ENCODE measurements at places on chromosomes 7 and 10.

DNA sequence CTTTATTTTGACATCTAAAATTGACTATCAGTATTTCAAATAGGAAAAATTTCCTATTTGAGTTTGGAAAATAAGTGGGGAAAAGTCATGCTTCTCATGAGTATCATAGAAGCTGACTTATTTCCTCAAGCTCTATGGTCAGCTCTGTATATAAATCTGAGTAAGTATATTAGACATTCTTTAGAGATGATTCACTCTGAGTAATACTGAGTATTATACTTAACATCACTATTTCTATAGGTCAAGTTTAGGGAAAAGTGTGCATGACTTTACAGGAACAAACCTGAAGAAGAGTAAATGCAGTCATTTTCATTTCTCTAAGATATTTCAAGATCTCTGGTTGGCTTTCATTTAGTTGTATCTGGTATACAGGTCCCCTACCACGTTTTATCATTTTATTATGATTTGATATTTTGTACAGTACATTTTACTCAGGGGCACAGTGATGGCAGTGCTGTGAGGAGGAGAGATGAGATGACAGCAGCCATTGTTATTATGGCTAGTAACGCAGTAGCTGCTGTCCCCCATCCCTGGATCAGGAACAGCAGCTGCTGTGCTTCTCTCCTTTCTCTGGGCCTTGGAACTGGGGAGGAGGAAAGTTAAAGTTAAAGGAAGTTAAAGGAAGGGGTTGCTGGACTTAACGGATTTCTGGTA, 15.2 kb downstream of the SND1 start:
- no peak for DNase-seq

DNA sequence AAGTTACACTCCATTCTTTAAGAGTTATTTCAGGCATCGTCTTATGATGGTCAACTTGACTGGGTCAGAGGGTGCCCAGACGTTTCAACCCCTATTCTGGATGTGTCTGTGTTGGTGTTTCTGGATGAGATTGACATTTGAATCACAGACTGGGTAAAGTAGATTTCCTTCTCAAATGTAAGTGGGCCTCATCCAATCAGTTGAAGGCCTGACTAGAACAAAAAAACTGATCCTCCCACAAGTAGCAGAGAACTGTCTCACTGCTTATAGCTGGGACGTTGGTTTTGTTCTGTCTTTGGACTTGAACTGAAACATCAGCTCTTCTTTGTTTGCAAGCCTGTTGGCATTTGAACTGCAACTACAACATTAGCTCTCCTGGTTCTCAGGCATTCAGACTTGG, 76.3 kb upstream of the LYZL1 start:
- no peak for DNase-seq

DNA sequence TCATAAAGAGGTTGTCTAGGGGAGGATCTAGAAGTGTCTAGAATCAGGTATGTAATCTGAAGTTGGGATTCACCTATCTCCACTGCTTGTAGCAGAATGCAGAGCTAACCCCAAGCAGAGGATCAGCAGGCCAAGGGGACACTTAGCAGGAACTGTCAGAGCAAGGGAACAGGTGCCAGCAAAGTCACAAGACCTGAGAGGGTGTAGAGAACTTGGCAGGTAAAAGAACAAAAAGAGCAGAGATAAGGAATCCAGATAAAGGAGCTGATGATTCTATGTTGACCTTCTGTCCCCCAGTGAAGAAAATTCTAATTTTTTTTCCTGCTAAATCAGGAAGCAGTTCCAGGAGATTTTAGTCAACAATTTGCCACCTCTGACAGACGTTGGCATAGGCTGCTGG, 91.4 kb upstream of the CCDC71L start:
- no peak for DNase-seq

DNA sequence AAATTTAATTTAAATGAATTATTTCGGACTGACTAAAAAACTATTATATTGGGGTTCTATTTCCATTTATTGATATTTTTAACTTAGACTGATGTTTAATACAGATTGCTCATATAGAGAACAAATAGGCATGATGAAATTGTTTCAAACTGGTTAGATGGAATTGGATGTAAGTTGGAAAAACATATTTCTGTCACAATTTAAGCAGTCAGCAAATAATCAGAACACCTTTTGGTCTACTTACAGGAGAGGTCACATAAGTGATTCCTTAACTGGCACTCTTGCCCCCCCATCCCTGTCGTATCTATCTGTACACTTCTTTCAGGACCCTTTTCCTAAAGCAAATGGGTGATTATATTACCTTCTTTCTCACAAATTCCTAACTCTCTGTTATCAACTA, 138.4 kb downstream of the PLXDC2 start:
- DNase-seq: no peak

GRCh38 chr10:113071446-113071845, 121.4 kb downstream of the TCF7L2 start:
- DNase-seq: no peak

DNA sequence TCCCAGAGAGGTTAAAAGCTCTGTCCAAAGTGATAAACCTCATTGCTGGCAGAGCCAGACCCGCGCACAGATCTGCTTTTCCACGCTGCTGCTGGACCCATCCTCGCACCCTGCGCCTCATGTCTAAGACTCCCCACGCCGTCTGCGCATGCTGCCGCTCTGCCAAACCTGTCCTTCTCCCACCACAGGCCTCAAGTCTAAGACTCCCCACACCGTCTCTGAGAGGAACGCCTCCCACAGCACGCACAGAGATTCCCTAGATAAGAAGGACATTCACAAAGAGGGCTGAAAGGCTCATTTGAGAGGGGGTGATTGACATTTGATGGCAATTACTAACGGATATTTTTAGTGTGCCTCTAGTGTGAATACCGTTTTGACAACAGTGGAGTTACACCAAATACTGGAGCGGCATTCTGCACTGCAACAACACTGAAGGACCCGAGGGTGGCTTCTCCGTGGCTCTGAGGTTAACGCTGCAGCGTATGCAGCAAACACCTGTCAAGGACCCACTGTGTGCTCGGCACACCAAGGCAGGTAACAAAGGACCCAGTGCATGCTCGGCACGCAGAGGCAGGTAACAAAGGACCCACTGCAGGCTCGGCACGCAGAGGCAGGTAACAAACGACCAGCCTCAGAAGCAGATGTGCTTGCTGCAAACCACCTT, 231.4 kb downstream of the DNAJB6 start:
- DNase-seq: no peak

DNA sequence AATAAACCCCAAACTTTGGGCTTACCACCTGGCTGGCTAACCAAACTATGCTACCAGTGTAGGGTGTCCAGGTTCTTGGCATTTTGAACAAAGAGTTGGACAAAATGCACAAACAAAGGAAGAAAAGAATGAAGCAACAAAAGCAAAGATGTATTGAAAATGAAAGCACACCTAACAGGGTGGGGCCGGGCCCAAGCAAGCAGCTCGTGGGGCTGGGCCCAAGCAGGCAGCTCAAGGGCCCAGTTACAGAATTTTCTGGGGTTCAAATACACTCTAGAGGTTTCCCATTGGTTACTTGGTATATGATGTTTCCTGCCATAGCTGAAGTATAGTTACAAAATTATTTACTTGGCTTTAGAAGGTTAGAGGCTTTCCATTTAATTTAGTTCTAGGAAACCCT, 15.7 kb downstream of the ACADSB start:
- DNase-seq: no peak

- peak; percentile 98 for DNase-seq
Observed at GRCh38 chr10:73246646-73247508, at the start of gene DNAJC9. TSS of gene DNAJC9 (minus strand) at chr10:73247255. CDS start at chr10:73247189, 66 bp downstream.

DNA sequence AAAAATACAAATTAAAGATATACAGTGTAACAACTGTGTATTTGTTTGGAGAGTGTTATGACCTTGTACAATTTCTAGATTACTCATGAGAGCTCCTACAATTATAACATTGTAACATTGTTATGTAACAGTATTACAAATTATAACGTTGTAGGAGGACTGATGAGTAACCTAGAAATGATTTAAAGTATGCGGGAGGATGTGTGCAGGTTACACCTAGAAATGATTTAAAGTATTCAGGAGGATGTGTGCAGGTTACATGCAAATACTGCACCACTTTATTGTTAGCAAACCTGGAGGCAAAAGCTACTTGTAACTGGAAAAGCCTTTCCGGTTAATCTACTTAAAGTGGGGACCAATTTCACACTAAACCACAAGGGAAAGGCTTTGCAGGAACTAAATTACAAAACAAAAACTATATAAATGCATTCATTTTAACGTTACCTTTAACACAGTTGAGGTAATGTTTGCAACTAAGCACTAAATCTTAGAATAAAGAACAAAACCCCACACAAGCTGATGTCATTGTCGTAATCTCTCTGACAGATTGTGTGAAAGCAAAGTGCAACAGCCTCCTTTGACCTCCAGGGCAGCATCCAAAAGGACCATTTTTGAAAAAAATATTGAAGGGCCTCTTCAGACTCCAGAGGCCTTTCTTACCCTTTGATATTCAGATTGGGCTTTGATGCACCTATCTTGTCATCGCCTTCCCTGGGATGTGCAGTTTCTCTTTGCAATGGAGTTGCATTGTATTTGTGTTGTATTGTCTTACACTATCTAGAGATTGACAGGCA, 522.1 kb upstream of the FOXK1 start:
- no peak for DNase-seq

- no peak for DNase-seq
Observed at GRCh38 chr7:633381-634018, 93.0 kb upstream of the DNAAF5 start.

GRCh38 chr7:142451296-142451695, 193.4 kb upstream of the PRSS58 start:
- DNase-seq: peak; percentile 79

DNA sequence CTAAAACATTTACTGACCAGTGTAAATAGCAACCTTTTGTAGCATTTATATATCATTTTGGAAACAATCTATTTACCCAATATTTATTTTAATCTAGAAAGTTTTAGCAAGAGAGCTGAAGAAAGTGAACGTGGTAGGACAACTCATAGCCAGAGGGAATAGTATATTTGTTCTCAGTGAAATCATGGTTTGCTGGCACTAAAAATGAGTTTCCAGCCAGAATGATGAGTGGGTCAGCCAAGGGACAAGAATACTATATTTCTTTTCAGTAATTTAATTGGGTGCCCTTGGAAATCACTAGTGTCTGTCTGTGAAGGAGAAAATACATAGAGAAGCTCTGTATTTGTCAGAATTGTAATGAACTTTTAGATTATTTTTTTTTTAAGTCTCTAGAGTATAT, 74.9 kb downstream of the MINPP1 start:
- no peak for DNase-seq

GRCh38 chr10:119406601-119407253, 135.8 kb downstream of the RGS10 start:
- peak; percentile 30 for DNase-seq

- DNase-seq: no peak
Observed at GRCh38 chr7:29467193-29467926, 96.3 kb upstream of the PRR15 start.

GRCh38 chr7:151857412-151857811, 19.5 kb downstream of the PRKAG2 start:
- no peak for DNase-seq

GRCh38 chr10:63365976-63366765, 99.6 kb downstream of the JMJD1C start:
- DNase-seq: no peak

DNA sequence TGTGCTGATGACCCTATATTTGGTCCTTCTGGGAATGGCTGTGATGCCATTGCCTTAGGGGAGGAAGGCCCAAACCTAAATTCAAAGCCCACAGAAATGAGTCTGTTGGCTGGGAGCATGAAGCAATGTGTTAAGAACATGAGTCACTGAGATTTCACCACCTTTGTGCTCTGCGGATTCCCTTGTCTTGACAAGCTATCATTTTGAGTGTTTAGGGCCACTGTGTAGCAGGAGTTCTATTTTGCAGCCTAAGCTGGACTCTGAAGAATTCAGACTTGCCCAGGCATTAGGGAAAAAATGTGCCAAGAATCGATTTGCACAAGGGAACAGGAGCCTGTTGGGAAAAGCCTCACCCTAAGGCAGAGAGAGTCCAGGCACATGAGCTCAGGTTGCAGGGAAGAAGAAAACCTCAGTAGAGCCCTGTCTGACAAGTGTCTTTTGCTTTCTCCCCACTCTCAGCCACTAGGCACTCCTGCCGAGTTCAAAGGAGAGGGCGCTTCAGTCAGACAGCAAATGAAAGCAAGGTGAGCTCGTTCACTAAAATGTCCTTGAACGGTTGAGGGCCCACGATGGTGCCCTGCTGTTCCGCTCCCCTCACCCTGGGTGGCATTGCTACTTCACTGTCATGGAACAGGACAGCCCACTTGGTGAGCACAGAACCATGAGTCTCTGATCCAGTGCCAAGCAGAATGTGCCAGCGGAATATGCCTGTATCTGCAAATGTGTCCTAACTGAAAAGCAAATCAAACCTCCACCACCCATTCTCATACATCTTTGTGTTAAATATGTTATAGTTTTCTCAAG, 93.6 kb downstream of the PRLHR start:
- no peak for DNase-seq

GRCh38 chr7:98116656-98117461, 10.2 kb downstream of the LMTK2 start:
- DNase-seq: no peak

DNA sequence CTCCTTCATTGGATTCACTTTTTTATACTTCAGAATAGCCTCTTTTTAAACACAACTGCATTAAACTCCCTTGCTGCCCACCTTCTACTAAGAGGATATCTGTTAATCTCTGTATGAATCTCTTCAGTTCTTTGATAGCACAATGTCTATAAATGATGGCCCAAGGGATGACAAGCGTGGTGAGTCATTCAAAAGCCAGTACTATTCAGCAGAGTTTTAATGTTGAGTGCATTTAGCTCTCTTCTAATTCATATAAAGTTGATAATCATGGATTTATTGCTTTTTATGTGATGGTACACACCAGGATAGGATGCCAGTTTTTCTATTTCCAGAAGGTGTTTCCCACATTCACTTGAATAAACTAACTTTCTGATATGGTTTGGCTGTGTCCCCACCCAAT, 57.4 kb upstream of the HECTD2 start:
- DNase-seq: no peak

GRCh38 chr10:80468806-80469421, 14.8 kb downstream of the TSPAN14 start:
- peak; percentile 18 for DNase-seq

GRCh38 chr10:95408983-95409873, 118.4 kb upstream of the PDLIM1 start:
- no peak for DNase-seq

GRCh38 chr10:87928996-87929395, 65.6 kb downstream of the PTEN start:
- no peak for DNase-seq

- DNase-seq: peak; percentile 90
Observed at GRCh38 chr7:65980478-65981250, 1.3 kb downstream of the GUSB start.

GRCh38 chr7:36203071-36203790, 50.2 kb downstream of the EEPD1 start:
- peak; percentile 37 for DNase-seq

- no peak for DNase-seq
Observed at GRCh38 chr10:44651834-44652233, 259.3 kb upstream of the TMEM72 start.

- DNase-seq: peak; percentile 5
Observed at GRCh38 chr7:13725591-13725990, 263.9 kb downstream of the ETV1 start.

All from hematopoietic multipotent progenitor cell treated with erythropoietin and hydrocortisone succinate and interleukin-3 and kit ligand, for 4 days (in vitro differentiated cells).